ENCODE measurements at places on chromosomes 13 and 19. TPM values are rescaled to one million over a fixed set of nuclear protein-coding genes. Genes with fewer than 3 reads are reported as not detected.

Gene FBL
- total RNA-seq: 121 TPM

Gene PSPN
- 2.2 TPM for total RNA-seq

Gene LAIR1
- 78.4 TPM for total RNA-seq

GRCh38 chr19:6057651-6058517 is 52.4 kb downstream of the RFX2 start:
- peak; percentile 72 for DNase-seq
- H3K27ac ChIP-seq: peak overlapping the region; percentile 29
- H3K4me3 ChIP-seq: no peak overlapping the region
- H3K4me1 ChIP-seq: peaks cover 3% of the 10 kb centered on the region
- no peaks in the 10 kb centered on the region for H3K27me3 ChIP-seq
- no peaks in the 10 kb centered on the region for H3K36me3 ChIP-seq

DNA sequence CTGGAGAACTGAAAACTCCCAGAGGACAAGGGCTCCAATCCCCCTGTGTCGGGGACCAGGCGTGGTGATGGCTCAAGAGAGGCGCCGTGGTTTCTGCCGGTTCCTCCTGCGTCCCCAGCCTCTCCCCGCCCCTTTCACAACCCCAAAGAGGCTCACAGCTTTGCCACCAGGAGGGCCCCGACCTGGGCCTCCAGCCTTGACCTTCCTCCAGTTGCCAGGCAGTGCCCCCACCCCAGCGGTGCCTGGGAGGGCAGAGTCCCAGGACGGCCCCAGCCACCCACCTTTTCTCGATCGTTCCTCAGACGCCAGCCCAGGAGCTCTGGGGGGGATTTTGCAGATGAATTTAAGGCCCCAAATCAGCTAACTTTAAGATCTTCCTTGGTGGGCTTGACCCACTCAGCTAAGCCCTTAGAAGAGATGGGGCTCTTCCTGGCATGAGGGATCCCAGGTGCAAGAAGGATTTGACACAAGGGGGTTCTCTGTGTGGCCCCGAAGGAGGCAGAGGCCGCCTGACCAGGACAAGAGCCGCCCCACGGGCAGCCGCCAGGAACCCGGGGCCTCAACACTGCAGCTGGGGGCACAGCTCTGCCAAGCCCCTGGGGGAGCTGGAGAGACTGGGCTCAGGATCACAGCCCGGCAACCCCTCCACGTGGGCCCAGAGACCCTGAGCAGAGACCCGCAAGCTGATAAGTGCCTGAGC is 47.0 kb downstream of the MCF2L start:
- no peak for DNase-seq
- no peaks in the 10 kb centered on the region for H3K27me3 ChIP-seq
- H3K27ac ChIP-seq: no peak overlapping the region
- H3K4me3 ChIP-seq: no peak overlapping the region
- no peaks in the 10 kb centered on the region for H3K4me1 ChIP-seq

GRCh38 chr19:3818918-3819317 is 32.7 kb upstream of the MATK start:
- H3K4me1 ChIP-seq: no peaks in the 10 kb centered on the region
- DNase-seq: no peak
- no peak overlapping the region for H3K27ac ChIP-seq
- no peak overlapping the region for H3K4me3 ChIP-seq
- H3K27me3 ChIP-seq: no peaks in the 10 kb centered on the region

All from aorta (tissue), 5 donors.